ENCODE measurements at places on chromosomes 4 and X. TPM values are rescaled to one million over a fixed set of nuclear protein-coding genes. Genes with fewer than 3 reads are reported as not detected.

- no peaks in the 10 kb centered on the region for H3K36me3 ChIP-seq
- no peaks in the 10 kb centered on the region for H3K27me3 ChIP-seq
- no peaks in the 10 kb centered on the region for H3K4me1 ChIP-seq
- no peak within 1 kb of the TSS for H3K4me3 ChIP-seq
- H3K27ac ChIP-seq: no peak within 1 kb of the TSS
Measured at GRCh38 chrX:131288738-131289511, at the start of gene IGSF1. Gene IGSF1, minus strand, starts transcription at chrX:131289306. Its CDS starts 2,632 bp downstream, at chrX:131286674.

Gene MAGED4B
- 5.4 TPM for total RNA-seq

DNA sequence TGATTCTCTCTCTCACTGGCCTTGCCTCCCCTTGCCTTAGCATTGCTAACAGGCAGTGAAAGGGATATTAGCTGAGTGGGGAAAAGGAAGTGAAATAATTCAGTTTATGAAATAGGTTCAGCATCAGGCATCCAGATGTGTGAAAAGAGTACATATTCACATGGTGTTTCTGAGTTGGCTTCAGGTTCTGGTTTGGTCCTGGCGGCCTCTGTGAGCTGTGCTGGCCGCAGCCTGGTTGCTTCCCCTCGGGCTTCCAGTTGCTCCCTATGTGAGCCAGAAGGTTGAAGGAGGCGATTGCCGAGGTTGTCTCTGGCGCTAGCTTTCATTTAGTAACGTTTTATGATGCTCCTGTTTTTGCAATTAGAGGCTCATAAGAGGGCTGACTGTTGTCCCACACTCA, 99.1 kb upstream of the TLR2 start:
- no peak for DNase-seq
- no peaks in the 10 kb centered on the region for H3K4me1 ChIP-seq
- peaks cover 89% of the 10 kb centered on the region for H3K36me3 ChIP-seq

- no peaks in the 10 kb centered on the region for H3K4me1 ChIP-seq
- no peak overlapping the region for H3K27ac ChIP-seq
- no peak overlapping the region for H3K4me3 ChIP-seq
- DNase-seq: no peak
- no peaks in the 10 kb centered on the region for H3K36me3 ChIP-seq
- no peaks in the 10 kb centered on the region for H3K27me3 ChIP-seq
Measured at GRCh38 chr4:37908488-37909331, 17.8 kb downstream of the TBC1D1 start.

Gene NXF2B
- total RNA-seq: not detected

Gene MND1
- total RNA-seq: 32.7 TPM

GRCh38 chrX:54076903-54077302, 32.6 kb upstream of the PHF8 start:
- no peak overlapping the region for H3K27ac ChIP-seq
- H3K36me3 ChIP-seq: no peaks in the 10 kb centered on the region
- H3K4me1 ChIP-seq: no peaks in the 10 kb centered on the region
- no peak for DNase-seq
- no peaks in the 10 kb centered on the region for H3K27me3 ChIP-seq
- H3K4me3 ChIP-seq: no peak overlapping the region

DNA sequence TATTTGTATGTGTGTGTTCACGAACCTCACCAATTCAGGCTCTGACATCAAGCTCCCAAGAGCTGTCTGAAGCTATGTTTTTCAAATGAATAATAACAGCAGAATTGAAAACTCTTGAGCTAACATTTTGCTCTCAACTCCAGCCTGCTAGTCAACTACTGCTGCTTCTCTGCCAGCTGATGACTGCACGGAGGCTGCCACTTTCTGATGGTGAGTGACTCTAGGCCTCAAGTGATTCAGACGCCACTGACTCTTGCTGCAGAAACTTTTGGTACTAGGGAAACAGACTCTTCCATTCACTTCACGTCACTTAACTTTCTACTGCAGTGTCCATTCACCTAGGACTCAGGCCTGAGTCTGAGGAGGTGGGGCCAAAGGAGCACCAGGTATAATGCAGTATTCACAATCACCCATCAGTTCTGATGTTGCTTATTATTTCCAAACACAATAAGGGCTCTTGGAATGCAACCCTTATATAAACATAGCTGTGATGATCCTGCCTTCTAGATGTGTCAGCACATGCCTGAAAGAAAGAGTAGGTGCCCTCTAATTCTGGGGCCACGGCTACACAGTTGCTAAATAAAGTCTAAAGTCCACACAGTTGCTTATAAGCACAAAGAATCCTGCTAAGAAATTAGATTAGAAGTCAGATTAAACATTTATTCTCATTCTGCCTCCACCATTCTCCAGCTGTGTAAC, 16.0 kb downstream of the PRDM8 start:
- H3K36me3 ChIP-seq: no peaks in the 10 kb centered on the region
- no peaks in the 10 kb centered on the region for H3K27me3 ChIP-seq
- no peak overlapping the region for H3K27ac ChIP-seq

DNA sequence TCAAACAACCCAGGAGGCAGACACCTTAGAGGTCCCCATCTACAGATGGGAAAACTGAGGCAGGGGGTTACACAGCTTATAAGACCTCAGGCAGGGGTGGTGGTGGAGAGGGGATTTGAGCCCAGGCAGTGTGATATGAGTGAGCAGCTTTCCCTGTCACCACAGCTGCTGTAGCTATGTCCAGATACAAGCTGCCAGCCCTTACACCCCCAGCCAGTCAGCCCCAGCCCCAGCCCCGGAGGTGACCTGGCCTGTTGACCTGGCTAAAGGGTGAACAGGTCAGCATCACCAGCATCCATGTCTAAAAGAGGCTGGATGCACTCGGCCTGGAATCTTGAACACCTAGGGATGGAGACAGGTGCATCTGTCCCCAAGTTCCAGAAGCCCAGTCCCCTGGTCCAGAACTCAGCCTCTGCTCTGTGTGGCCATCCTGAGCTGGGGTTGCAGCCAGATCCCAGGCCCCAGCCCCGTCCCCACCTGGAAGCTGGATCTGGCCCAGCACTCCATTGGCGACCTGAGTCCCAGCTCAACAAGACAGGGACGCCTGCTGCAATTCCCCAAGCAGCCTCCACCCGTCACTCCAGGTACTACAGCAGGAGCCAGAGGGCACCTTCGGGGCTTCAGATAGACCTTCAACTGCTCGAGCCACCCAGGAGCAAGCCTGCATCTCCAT, 89.5 kb downstream of the JAKMIP1 start:
- H3K4me1 ChIP-seq: no peaks in the 10 kb centered on the region
- H3K4me3 ChIP-seq: no peak overlapping the region
- H3K27ac ChIP-seq: no peak overlapping the region
- DNase-seq: no peak
- H3K36me3 ChIP-seq: no peaks in the 10 kb centered on the region

DNA sequence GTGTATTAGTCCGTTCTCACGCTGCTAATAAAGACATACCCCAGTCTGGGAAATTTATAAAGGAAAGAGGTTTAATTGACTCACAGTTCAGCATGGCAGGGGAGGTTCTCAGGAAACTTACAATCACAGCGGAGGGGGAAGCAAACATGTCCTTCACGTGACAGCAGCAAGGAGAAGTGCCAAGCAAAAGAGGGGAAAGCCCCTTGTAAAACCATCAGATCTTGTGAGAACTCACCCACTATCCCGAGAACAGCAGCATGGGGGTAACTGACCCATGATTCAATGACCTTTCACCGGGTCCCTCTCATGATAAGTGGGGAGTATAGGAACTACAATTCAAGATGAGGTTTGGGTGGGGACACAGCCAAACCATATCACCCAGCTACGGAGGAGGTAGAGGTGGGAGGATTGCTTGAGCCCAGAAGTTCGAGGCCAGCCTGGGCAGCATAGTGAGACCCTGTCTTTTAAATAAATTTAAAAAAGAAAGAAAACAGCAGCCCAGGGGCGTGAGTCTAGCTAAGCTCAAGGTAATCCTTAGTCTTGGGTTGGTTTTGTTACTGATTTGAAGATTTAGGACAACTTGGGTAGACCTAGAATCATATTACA, 46.4 kb upstream of the TMEM131L start:
- DNase-seq: no peak
- peaks cover 8% of the 10 kb centered on the region for H3K36me3 ChIP-seq
- H3K4me3 ChIP-seq: no peak overlapping the region

Data from thymus (tissue), 14 donors.